ENCODE measurements at places on chromosomes 5 and 9.

DNA sequence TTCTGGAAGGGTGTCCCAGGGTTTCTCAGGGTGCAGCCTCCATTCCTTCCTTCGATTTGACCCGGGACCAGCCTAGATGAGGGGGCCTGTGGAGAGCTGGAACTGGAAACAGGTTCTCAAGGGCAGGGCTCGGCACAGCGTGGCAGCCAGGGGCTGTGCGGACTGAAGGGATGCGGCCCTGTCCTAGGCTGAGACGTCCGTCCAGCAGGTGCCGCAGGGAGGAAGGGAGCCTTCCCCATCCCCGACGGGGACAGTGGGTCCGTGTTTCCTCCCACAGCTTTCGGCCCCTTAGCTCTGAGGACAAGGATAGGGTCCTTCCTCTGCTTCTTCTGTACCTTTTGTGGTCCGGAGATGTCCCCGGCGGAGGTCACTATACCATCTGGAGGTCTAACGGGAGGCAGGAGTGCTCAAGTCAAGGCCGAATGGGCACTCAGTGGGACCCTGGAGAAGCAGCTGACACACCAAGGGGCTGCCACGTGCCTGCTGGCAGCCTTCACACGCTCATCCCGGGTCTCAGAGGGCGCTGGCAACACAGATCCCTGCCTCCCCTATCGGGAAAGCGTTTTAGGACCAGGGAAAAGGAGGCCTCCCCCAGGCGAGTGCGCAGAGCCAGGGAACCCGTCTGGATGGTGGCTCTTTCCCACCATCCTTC lies 49.9 kb downstream of the USP20 start:
- no peak for DNase-seq

DNA sequence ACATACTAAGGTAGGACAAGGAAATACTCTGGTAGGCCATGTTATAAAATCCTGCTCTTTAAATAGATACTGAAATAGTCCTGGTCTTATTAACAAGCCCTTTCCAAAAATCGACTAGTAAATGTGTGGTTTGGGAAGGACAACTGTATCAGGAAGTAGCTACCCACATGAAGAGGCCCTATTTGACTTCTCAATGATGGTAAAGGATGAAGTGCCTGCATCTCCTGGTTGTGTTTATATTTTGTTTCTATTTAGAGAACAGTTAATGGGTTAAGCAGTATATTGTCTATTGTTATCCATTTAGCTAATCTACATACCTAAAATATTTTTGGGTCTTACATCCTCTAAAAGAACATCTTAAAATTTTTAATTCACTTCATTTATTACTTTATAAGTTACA lies 12.5 kb downstream of the GDF9 start:
- DNase-seq, result no peak

GRCh38 chr9:132588098-132588497 lies 5.7 kb downstream of the BARHL1 start:
- no peak for DNase-seq

- no peak for DNase-seq
Measured at GRCh38 chr9:82673919-82674318, 389.0 kb downstream of the RASEF start.

GRCh38 chr5:100273846-100274580 lies 261.2 kb upstream of the FAM174A start:
- no peak for DNase-seq

DNA sequence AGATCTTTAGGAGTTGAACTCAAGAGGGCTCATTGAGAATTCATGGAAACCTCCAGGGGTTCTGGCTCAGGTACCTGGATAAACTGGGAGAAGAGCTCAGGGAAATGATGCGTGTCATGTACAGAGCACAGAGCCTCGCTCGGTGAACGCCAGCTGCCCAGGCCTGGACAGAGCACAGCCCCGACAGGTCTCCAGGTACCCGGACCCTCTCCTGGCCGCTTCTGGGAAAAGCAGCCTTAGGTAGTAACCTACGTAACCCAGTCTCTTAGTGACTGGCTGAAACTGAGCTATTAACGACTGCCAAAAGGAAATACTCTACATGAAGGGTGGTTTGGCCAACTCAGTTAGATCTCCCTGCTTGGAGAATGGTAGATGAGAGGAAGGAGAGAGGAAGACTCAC lies 157.4 kb downstream of the TTLL11 start:
- no peak for DNase-seq

DNA sequence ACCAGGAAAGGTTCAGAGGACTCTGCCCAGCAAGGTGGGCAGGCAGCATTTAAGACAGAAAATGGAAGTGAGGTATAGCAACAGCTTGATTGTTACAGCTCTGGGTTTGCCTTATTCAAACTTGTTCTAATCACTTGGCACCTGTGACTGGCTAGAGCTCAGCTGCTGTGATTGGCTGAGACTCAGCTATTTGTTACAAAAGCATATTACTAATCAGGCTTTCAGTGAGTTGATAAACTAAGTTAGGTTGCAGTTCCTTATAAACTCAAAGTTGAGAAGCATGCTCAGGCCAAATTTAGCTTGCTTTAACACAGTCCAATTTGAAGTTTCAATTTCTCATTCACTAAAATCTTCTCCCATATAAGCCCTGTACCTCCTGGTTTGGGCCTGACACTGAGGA lies 56.3 kb downstream of the GDA start:
- no peak for DNase-seq

- peak; percentile 100 for DNase-seq
Measured at GRCh38 chr9:136711751-136712689, at the start of gene DIPK1B. DIPK1B (plus strand) TSS chr9:136712572; CDS start chr9:136712666, 94 bp downstream.

DNA sequence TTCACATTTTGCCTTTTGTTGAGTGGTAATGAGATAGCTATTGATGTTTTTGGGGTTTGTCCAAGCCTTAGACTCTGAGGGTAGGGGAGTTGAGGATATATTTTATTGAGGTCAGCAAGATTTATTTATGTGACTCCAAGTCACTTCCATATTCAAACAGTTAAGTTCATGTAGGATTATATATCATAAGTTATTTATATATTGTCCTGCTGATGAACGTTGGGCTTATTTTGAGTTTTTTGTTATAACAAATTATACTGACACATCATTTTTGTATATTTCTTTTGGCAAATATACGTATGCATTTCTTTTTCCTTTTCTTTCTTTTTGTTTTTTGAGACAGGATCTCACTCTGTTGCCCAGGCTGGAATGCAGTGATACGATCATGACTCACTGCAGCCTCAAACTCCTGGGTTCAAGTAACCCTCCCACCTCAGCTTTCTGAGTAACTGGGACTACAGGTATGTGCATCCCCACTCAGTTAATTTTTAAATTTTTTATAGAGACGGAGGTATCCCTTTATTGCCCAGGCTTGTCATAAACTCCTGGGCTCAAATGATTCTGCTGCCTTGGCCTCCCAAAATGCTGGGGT lies 23.5 kb upstream of the IL12B start:
- DNase-seq, result no peak

DNA sequence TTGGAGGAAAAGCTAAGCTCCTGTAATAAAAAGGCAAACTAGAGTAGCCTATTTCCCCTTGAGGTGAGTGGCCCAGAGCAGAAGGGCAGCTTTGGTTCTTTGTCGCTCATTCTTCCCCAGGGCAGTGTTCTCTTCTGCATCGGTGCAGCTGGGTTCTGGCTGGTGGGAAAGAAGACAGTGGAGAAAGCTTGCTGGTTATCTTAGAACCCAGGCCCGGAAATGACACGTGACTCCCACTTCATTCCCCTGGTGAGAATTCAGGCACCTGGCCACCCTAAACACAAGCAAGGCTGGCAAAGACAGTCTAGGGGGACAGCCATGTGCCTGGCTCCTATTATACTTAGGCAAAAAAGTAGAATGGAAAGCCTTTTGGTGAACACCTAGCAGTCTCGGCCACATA lies 32.5 kb upstream of the GSN start:
- no peak for DNase-seq

DNA sequence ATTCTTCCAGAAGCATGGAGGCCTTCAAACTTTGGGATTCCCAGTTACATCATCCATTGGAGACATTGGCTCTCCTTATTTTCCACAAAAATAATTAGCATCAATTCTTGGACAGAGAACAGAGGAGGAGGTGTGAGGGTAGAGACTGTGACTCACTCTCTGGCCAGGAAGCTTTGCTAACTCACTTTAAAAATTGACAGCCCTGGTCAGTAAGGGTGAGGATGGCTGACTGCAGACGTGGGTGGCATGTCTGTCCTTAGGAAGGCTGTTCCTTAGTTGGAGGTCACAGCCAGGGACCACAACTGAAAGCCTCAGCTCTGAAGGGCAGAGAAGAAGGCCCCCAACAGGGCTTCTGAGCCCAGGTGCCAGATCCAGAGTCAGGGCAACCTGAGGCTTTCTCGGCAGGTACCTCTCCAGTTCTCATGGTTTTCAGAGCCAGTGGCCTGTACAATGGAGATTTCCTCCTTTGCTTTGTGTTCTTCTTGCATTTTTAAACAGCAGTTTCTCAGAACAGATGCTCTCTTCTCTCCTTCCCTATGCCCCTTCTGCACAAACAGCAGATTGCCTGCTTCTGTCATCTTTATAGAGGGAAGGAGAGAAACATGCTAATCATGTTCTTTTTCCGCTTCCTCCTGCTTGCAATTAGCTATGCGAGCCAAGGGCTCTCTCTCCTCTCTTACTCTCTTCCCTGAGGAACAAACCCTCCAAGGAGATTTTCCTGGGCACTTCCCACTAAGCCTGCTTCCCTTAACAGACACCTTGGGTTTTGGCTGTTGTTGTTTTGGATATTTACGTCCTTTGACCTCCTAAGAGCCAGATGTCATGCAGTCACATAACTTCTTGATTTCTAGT lies 92.5 kb upstream of the ZNF366 start:
- DNase-seq, result no peak

DNA sequence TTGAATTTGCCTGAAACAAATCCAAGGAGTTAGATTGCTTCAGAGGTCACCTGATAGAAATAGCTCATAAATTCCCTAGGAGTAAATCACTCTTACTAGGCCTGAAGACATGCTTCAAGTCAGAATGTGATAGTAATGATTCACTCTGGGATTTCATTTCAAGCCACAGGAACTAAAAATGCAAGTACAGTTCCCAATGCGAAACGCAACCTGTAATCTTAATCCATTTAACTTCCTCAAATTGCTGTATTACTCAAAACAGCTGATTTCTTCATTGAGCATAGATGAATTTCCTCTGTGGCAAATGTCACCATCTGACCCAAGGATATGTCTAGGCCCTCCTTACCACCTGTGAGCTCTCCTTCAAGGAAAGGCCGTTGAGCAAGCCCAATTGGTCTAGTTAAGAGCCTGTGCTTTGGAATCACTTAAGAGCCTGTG lies 32.1 kb upstream of the IL6ST start:
- DNase-seq, result no peak

GRCh38 chr9:92917176-92917800 lies 30.0 kb upstream of the FGD3 start:
- DNase-seq, result no peak

DNA sequence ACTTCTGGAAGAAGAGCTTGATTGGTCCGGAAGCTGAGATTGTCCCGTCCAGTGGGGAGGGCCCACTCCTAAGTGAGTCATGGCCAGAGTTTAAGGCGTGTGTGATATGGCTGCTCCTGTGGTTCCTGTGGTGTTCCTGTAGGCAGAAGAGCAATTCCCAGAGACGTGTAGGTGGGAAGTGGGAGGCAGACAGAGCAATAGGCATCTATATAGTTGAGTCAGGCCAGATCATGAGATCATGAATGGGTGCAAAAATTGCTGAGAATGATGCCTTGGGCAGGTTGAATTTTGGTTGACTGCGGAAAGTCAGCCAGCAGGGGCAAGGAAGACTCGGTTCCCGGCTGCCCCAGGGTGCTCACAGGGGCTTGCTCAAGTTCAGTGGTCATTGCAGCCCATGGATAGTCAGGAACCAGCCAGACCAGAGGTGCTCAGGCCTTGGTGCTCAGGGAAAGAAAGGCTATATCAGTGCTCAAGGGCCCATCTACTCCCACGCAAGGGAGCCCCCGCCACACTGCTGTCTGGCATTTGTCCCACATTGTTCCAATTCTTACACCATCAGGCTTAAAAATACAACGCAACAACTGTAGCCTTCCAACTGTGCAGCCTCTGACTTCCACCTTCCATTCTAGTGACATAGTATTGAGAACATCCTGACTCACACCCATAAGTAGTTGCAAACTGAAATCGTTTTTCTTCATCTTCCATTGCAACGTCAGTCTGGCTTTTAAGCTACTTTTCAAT lies 21.0 kb upstream of the GSN start:
- no peak for DNase-seq

GRCh38 chr5:127585661-127586060 lies 63.2 kb upstream of the CTXN3 start:
- no peak for DNase-seq

GRCh38 chr5:175305251-175305650 lies 138.7 kb downstream of the DRD1 start:
- DNase-seq, result no peak

DNA sequence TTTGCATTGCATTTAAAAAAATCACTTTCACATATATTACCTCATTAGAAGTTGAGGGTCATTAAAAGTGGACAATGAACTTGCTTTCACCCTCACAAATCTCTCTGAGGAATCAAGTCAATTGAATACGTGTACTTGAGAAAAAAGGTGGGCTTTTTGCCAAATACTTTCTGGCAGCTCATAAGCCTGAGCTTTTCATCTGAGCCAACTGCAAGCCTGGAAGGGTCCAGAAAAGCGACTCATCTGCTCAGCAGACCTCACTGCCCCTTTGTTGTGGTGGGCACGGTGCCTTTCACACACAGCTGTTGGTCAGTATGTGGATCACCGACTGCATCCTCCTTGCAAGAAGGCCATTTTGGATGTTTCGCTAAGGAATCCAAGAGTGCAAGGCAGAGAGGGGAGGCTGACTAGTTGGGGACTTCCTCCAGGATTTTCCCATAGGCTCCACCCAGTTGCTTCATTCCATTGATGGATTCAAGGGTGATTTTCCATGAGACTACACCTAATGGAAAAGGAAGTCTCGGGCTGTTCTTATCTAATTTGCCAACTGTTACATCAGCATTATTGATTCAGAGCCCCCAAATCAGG lies 564.7 kb downstream of the PDE4D start:
- no peak for DNase-seq

- DNase-seq, result peak; percentile 46
Measured at GRCh38 chr9:114798780-114799427, 6.9 kb downstream of the TNFSF15 start.

GRCh38 chr5:147223948-147224791 lies 10.7 kb upstream of the STK32A start:
- DNase-seq, result peak; percentile 69

DNA sequence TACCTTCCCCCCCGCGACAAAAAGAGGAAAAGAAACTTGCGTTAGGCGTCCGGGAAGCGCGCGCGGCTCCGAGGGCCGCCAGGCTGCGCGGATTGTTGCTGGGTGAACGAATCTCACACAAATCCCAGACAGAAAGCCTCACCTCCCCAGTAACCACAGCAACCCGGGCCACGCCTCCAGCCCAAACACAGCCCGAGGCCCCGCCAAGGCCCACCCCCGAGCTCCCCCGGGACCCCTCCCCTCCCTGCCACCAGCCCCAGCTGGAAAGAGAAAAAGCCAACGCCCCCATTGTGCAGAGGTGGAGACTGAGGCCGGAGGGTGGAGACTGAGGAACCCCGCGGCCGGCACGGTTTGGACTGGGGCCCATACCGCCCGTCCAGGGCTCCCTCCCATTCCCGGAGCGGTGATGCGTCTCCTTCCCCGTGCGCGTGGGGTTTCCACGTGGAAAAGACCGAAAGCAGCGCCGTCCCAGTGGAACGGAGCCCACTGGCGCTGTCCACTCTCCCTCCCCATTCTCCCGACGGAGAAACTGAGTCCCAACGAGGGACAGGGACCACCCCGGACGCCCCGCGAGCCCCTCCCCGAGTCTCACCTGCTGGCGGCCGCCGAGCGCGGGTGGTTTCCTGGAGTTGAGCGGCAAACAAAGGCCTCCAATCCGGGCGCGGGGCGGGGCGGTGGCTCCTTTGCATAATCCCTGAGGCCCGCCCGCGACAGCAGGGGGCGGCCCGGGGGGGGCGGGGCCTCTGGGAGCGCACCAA lies 10.2 kb upstream of the AKNA start:
- peak; percentile 99 for DNase-seq
